Tibial nerve (tissue), 4 donors: ENCODE measurements at places on chromosomes 13 and 19. TPM values are rescaled to one million over a fixed set of nuclear protein-coding genes. Genes with fewer than 3 reads are reported as not detected.
A peak's percentile ranks its signal among the peaks of the same experiment; 100 is the strongest.

DNA sequence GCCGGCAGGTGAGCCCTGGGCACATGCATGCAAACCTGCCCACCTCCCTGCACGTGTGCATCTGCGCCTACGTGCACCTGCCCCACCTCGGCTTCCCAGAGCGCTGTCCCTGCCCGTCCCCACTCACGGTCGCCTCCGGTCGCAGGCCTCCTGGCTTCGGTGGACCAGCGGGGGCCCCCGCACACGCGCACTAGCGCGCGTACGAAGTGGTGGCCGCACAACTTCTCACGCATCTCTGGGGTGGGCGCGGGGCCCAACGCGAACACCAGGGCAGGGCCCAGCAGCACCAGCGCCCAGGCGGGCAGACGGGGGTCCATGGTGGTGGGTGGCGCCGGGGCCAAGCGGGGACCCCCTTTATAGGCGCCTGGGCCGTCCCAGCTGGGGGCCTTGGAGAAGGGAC, at the start of gene INSL3:
TSS of gene INSL3 (minus strand) at position 330 of the 400 bp plus-strand sequence. CDS start at position 317, 13 bp downstream.
- no peak for DNase-seq

DNA sequence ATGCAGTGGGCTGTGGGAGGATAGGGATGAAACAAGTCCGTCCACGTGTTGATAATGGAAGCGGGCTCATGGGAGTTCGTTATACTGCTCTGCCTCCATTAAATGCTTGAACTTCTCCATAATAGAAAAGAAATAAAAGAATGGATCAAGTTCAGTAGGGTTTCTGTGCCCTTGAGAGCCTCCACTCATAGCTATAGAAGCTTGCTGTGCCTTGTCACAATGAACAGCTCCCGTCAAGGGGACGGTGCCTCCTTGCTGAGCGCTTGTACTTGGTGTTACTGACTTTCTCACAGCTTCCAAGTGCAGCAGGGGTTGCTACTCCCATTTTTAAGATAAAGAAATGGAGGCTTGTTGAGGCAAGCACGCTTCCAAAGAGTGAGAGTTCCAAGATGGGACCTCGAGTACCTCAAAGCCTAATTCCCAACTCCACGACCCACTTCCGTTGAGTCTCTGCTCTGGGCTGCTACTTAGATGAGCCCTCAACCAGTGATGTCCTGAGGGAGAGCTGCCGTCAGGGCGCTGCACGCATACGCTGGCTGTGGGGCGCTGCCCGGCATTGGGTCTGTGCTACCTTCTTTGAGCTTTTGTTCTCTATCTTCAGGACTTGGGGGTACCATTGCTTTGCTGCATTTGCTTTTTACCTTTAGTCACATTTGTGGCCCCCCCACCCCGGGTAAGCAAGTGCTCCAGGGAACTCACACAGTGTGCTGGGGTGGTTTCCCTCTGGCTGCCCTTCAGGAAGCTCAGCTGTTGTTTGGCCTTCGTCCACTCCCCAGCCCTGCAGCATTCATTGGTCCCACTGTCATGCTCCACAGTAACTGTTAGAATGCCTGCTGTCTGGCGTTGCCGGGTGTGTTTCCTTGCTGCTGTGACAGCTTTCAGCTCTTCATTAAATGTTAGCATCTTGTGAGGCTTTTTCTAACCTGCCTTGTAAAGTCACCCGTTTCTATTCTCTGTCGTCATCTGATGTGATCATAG, 9.5 kb downstream of the SNRNP70 start:
- DNase-seq, result no peak

HTR2A gene
- total RNA-seq, result 0.21 TPM

DNA sequence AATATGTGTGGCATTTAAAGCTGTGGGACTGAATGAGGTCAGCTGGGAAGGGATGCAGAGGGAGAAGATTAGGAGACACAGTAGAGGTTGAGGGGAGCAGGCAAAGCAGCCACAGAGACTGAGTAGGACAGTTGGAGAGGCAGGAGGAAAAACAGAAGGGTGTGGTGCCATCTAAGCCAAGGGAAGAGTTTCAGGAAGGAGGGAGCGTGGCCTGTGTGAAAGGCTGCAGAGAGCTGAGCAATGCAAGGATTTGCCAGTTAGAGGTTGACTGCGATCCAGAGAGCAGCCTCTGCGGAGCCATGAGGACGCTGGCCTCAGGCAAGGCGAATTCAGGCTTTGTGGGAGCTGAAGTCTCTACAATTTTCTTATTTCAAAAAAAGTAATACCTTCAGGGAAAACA, 28.9 kb downstream of the SOX21 start:
- no peak for DNase-seq

CGB8 gene
- total RNA-seq, result not detected

GRCh38 chr13:33153421-33154404, 131.8 kb downstream of the STARD13 start:
- no peak for DNase-seq

DNA sequence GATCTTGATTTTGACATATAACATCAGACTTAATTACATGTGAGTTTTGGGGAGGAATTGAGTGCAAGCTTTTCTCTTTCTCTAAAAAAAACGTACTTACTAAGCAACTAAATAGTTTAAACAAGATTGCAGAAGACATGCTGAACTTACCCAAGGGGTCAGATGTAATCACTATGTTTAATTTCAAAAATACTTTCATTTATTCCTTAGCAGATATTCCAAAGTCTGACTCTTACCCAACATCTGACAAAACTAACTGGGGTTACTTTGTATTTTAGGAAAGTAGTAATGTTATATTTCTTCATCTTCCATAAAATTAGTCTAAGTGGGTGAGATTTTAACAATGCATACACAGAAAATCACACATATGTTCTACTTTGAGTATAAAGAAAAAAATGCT, 270.2 kb downstream of the DNAJC15 start:
- no peak for DNase-seq

GRCh38 chr19:46213156-46213555, 16.4 kb upstream of the IGFL1 start:
- no peak for DNase-seq

CEACAM16 gene
- not detected for total RNA-seq

DNA sequence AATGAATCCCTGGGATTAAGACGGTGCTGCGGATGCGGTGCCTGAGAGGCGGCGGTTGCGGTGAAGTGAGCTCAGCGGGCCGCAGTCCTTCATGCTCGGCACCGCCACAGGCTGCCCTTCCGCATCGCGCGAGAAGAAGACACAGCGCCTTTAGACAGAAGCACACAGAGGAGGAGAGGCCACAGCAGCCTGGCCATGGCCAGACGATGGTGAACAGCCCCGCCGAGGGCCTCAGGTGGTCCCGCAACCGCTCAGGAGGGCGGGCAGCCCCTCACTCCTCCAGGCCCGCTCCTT, 459.2 kb downstream of the MYO16 start:
- DNase-seq, result no peak

- DNase-seq, result no peak
Measured at GRCh38 chr13:110555601-110556223, 5.8 kb downstream of the RAB20 start.

DNA sequence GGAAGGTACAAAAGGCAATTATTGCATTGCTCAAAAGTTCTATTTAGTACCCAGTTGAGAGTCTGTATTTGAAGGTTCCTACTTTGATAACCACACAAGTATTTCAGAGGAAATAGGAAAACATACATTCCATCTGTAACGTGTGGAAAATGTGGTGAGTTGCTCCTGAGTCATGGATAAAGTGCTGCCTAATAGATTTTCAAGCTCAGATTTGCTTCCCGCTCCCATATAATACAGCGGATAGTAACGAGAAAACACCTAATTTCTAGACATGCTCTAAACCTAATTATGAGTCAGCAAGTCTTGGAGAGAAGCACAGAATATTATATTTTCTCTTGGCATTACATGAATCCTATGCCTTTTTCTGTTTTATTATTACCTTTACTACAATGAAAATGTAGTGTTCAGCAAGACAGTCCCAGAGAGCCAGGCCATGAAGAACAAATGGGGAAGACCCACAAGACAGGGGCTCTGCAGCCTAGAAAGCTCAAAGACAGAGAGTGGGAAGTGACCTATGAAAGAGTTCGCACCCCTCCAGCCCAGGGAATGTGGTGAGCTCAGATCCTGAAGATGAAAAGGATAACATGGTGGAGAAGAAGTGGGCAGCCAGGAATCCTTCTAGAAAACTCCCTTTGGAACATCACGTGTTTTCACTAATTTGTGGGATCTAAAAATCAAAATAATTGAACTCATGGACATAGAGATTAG, 116.1 kb downstream of the STARD13 start:
- DNase-seq, result no peak

TUBB4A gene
- total RNA-seq, result 18.0 TPM

GRCh38 chr13:111165241-111166010, 50.3 kb downstream of the ARHGEF7 start:
- no peak for DNase-seq

DNA sequence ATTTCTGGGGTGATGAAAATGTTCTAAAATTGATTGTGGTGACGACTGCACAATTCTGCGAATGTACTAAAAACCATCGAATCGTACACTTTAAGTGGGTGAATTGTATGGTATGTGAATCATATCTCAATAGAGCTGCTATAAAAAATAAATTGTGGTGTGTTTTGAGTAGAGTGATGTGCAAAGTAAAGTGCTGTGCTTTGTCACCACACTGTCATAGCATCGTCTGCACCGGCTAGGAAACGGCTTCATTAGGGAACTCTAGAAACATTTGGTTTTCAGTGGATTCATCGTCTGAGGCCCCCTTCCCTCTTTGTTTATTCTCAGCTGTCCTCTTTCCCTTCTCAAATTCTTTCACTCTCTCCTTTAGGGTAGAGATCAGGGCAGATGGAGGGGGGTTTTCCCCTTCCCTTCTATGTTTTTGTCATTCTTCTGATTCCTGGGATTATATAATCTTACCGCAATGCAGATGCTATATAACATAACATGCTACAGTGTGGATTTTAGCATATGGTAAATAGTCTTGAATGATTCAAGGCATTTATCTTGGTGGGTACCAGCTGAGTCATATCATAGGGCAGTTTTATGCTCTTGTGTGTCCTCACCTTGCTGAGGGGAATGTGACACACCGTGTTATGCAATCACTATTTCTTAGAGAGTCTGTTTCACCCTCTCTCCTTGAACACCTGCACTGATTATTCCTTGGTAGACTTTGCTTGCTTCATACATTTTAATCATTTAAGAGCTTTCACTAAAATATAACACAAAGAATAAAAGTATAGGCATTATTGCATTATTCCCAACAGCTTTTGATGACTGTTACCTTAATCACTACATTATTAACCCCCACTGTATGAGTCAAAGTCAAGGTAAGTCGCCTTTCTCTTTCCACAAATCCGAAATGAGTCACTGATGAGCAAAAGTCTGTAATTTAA, 239.4 kb downstream of the DCLK1 start:
- DNase-seq, result no peak

HCST gene
- total RNA-seq, result 10.5 TPM

DNA sequence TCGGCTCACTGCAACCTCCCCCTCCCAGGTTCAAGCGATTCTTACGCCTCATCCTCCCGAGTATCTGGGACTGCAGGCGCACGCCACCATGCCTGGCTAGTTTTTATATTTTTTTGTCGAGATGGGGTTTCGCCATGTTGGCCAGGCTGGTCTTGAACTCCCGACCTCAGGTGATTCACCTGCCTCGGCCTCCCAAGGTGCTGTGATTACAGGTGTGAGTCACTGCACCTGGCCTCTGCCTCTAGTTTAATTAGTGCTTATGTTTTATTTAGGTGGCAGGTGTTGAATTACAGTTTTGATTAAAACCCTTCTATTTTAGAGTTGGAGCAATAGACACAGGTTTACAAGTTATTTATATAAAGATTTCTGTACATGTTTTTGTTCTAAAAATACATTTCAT, 42.8 kb downstream of the ATP11A start:
- DNase-seq, result no peak

- DNase-seq, result no peak
Measured at GRCh38 chr13:80586356-80586755, 245.4 kb upstream of the SPRY2 start.

DNA sequence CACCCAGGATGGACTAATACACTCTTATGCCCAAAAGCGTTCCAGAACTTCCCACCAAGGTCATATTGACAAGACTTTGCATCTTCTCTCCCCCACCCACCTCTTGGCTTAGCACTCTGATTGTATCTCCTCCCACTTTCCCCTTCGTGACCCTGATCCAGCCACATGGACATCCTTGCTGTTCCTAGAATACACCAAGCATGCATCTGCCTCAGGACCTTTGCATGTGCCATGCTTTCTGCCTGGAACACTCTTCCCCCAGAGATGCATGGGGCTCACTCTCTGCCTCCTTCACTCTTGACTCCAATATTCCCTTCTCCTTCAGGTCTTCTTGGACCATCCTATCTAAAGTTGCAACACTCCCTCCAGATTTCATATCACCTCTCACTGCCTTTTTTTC, 16.2 kb upstream of the LAIR1 start:
- DNase-seq, result no peak

GRCh38 chr19:49151267-49152118, 3.7 kb downstream of the HRC start:
- peak; percentile 34 for DNase-seq

- no peak for DNase-seq
Measured at GRCh38 chr13:114141261-114141996, 9.0 kb upstream of the RASA3 start.

- DNase-seq, result no peak
Measured at GRCh38 chr19:3651684-3652083, 25.1 kb upstream of the CACTIN start.

DNA sequence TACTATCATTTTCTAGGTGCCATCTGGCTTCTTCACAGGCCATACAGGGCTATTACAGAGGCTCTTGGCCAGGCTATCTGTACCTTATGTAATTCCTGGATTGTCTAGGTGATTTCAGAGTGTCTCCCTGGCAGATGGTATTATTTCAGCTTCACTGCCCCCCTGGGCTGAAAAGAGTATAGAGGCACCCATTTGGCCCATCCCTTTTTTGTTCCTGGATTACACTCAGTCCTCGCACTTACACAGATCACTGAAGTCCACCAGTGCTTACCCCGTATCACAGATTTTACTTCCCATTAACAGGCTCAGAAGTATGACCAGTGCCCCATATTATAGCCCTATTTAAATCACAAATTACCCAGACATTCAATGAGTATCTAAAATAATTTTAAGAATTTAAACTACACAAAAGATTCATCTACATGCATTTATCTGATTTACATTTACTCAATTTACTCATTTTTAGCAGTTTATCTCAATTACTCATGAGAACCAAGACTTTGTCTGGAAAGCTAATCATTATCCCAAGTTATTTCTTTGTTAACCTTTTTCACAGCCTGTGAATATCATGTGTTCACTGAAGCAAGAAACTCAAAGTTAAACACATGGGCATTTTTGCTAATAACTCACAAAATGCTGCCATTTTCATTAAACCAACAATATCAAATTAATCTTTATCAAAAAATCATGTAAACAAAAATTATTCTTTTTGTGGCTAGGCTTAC, 121.0 kb downstream of the PCDH20 start:
- DNase-seq, result no peak

GRCh38 chr13:29832761-29833298, 17.6 kb downstream of the UBL3 start:
- no peak for DNase-seq

ZNF493 gene
- total RNA-seq, result 25.3 TPM
